ENCODE measurements at places on chromosomes 11 and 22.

GRCh38 chr11:102640946-102641345, 15.8 kb upstream of the MMP20 start:
- no peak for DNase-seq

GRCh38 chr11:120562806-120563425, 51.4 kb downstream of the GRIK4 start:
- DNase-seq, result no peak

- no peak for DNase-seq
Measured at GRCh38 chr11:86919557-86920210, 35.5 kb downstream of the FZD4 start.

DNA sequence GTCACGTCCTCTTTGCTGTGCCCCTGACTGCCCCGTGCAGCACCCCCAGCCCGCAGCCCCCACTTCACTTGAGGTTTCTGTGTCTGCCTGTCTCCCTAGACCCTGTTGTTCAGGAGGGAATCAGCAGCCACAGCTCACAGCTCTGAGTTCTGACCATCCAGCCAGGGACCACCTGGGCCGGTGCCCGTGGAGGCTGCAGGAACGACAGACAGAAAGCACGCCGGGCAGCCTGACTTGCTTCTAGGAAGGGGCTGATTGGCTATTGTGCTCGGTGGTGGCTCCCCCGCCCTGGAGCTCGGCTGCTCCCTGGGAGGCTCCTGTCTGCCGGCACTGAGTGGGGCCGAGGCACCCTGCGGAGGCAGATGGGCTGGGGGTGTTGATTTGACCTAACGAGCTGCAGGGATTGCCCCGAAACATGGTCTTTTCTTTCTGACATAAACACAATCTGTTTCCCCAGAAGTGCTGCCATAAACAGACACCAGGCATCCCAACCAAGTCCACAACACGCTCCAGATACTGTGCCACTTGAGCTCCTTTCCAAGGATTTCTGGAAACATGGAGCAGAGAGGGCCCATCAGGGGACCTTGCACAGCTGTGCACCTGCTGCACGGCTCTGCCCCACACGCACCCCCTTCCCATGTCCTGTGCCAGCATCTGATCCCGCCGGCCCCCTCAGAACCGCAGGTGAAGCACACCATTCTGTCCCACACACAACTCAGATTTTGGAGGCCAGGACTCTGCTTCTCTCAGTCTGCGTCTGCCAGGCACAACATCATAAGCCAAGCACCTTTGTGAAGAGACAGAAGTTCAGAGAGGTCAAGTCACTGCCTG, 855.9 kb downstream of the TBC1D22A start:
- no peak for DNase-seq

DNA sequence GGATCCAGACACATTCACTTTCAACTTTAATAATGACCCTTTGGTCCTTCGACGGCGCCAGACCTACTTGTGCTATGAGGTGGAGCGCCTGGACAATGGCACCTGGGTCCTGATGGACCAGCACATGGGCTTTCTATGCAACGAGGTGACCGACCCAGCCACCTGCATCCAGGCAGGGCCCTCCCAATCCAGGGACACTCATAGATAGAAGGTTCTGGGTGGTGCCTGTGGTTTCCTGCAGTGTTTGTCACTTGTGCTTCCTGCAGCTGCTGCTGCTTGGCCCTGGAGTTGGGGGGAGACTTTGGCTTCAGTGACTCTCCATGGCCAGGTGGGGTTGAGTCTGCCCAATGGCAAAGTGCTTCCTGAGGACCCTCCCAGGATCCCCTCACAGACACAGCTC, 7.3 kb downstream of the APOBEC3B start:
- no peak for DNase-seq

DNA sequence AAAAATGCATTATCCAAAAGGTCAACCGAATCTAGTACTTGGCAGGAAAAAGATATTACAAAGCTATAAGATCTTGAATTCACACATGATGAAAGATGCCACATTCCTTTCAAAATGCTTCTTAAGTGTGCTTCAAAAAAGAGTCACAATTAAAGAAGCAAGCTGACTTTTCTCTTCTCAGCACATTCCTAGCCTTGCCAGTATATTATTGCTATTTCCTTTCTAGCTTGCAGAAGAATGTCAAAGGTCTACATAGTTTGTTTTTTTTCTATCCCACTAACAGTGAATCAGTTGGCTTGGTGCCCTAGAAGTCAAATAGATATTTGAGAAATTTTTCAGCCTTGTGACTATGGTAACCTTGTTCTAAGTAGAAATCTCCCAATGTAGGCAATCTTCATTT, 56.8 kb downstream of the GUCY1A2 start:
- DNase-seq, result no peak

- no peak for DNase-seq
Measured at GRCh38 chr11:71447791-71448256, 369 bp downstream of the DHCR7 start.

DNA sequence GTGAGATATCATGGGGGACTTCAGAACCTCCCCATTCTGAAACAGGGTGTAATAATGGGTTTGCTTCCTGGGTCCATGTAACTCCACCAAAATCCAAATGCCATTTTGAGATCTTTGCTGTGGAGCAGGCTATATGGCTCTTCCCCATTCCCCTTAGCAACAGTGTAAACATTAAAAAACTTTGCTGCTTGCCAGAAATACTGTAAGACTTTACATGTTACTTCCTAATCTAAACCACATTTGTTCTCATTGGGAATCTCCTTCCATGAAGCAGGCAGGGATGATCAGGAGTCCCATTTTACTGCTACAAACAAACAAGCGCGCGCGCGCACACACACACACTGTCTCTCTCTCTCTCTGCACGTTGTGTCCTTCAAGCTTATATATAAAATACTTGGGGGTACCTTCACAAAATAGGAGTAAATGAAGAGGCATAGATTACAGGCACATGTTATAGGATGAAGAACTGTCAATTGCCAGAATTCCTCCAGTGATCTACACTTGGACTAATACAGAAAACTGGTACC, 86.5 kb downstream of the ANO3 start:
- no peak for DNase-seq

DNA sequence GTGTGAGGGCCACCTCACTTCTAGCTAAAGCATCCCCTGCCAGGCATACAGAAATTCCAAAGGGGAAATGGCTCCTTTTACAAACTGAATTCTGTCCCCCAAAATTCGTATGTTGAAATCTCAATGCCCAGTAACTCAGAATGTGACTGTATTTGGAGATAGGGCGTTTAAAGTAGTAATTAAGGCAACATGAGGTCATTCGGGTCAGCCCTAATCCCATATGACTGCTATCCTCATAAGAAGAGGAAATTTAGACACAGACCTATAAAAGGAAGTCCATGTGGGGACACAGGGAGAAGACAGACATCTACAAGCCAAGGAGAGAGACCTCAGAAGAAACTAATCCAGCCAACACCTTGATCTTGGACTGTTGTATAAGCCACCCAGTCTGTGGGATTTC, 119.1 kb downstream of the CHST1 start:
- DNase-seq, result no peak

DNA sequence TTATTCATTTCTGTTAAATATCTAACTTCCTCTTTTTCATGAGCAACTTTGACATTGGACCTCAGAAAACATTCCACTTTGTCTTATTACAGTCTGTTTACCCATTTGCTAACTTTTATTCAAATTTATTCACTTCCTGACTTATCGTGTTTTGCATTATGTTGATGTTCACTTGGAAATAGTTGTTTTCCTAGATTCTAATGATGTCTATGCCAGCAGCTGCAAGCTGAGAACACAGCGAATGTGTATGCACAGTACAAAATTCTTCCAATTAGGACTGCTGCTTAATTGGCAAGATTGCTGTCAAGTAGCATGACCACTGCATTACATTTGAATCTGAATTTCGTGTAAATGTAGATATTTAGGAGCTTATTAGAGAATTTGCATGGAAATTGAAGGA, 61.5 kb upstream of the GRIA4 start:
- no peak for DNase-seq

GRCh38 chr11:111719379-111719778, 46.8 kb downstream of the PPP2R1B start:
- DNase-seq, result no peak

DNA sequence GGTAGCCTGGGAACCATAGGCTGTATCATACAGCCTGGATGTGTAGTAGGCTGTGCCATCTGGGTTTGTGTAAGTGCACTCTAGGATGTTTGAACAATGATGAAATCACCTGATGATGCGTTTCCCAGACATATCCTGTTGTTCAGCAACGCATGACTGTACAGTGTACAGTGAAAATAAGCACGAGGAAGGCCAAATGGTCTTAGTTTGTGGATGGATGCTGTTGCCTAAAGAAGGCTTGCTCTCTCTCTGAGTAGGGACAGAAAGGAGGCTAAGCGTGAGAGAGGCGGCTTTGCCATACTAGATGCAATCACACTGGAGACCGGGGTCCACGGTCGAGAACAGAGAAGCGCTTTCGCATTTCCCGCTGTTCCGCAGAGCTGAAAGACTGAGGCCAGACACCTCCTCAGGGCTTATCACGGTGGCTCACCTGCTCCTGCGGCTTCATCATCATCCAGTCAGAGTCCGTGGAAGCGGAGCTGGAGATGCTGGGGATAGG, 27.6 kb upstream of the APLP2 start:
- no peak for DNase-seq

GRCh38 chr22:39722032-39722325, 151.4 kb downstream of the CACNA1I start:
- DNase-seq, result no peak

- no peak for DNase-seq
Measured at GRCh38 chr22:41766476-41766875, 34.0 kb upstream of the CCDC134 start.

DNA sequence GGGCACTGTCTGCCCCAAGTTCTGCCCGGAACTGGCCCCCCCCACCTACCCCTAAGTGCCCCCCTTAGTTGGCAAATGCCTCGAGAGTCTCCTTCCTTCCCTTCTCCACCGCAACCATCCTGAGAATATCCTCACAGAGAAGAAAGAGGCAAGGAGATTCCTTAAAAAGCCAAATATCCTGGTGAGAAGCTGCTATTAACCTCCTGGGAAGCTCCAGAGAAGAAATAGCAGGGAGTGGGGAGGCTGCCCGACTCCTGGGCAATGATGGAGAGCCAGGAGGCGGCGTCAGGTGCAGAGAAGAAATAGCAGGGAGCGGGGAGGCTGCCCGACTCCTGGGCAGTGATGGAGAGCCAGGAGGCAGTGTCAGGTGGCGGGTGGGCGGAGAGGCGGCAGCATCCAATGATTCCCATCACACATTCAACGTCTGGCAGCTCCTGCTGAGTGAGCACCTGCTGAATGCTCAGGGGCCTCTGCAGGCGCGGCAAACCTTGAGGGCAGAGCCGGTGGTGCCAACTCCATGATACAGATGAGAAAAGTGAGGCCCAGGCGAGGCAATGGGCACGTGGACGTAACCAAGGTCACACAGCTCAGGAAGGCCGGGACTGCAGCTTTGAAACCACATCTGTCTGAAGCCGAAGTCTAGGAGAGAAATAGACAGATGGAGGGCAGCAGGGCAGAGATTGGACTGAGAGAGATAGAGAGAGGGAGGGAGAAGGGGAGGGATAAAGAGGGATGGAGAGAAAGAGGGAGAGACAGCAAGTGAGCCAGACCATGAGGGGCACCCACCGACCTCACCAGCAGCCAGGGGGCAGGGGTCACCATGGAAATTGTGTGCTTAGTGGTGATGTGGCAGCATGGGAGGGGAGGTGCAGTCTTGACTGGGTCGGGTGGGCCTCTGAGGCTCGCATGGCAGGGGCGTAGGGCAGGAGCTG, 58.3 kb downstream of the CYTH4 start:
- DNase-seq, result no peak
